ENCODE measurements at places on chromosomes 5 and 9.

GRCh38 chr9:134058716-134059115, 9.1 kb downstream of the BRD3 start:
- no peak for DNase-seq

DNA sequence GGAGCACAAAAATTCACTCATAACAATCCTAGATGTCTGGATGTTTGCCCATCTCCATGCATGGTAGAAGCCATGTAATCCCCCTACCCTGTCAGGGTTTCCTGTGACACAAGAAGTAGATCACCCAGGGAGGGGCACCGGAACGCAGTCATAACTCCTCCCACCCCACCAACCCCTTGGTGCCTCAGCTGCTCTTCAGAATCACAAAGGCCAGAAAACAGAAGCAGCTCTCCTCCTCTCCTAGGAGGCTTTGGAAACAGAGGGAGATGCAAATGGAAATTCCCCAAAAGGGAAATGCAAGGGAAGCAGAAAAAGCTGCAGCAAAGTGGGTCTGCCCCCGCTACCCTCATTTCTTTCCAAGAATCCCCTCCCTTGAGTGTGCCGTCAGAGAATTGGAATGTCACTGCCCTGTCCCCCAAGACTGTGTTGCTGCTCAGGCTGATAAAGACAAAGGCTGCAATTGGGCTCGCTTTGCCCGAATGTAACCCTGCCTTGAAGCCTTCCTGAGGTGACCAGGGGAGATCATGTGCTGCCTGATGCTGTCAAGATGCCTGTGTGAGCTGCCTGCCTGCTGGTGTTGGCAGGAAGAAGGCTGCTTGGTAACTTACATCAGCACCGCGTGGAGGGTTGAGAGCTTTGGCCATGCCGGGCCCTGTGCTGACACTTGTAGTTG, 65.5 kb upstream of the ABCA1 start:
- no peak for DNase-seq

GRCh38 chr9:105877721-105878120, 183.4 kb downstream of the TMEM38B start:
- no peak for DNase-seq

- DNase-seq, result no peak
Measured at GRCh38 chr5:68748101-68748500, 345.7 kb upstream of the SLC30A5 start.

DNA sequence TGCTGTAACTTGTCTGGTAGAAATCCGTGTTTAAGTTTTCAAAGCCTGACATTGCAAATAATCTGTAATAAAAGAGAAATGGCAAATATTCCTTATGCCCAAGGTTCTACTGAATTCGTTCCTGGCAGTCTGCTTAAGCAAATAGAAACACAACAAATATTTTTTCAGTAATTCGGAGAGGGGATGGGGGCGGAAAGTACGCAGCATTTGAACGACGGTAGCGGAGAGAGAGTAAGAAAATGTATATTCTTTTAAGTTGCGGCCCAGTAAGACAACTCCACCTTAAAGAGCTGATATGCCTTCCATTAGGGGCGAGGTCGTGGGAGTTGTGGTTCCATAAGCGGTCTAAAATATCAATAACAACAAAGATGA, 569 bp downstream of the YIPF5 start:
- peak; percentile 1 for DNase-seq

DNA sequence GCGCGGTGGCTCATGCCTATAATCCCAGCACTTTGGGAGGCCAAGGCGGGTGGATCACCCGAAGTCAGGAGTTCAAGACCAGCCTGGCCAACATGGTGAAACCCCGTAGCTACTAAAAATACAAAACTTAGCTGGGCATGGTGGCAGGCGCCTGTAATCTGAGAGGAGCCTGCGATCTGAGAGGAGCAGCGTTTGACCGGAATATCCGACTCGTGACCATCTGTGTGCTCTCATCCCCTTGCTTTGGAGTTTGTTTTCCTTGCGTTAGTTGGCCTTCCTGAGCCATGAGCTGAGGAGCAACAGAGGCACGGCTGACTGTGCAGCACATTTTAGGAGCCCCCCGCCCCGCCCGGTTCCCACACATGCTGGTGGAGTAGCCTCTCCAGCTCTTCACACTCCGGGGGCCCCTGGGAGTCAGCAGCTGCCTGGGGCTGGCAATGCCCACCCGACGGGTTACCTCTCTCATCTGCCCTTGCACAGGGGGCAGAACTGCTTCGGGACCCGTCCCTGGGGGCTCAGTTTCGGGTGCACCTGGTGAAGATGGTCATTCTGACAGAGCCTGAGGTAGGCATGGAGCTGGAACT, 3.0 kb downstream of the ADAMTS13 start:
- no peak for DNase-seq

GRCh38 chr9:98912450-98912849, 31.3 kb upstream of the COL15A1 start:
- no peak for DNase-seq

GRCh38 chr5:169856571-169856970, 123.7 kb downstream of the INSYN2B start:
- DNase-seq, result no peak

DNA sequence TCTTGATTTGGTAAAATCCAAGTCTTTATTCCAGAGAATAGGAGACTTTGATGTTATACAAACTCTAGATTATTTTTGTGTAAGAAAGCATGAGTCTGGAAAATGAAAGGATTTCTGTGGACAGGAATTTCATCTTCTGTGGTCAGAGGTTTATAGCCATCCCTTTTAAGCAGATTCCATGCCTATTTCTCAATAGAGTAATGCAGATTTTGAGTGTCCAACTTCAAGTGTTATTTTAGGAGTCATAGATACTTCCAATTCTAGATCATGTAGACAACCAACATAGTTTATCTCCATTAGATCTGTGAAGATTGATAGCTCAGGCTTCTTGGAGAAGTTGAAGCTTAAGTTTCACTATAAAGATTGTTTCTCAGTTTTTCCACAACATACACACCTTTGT, 379.7 kb downstream of the PSAT1 start:
- DNase-seq, result no peak

GRCh38 chr9:84874022-84874421, 204.5 kb downstream of the NTRK2 start:
- no peak for DNase-seq

GRCh38 chr9:35907711-35908503, 1.4 kb upstream of the SPAAR start:
- no peak for DNase-seq

DNA sequence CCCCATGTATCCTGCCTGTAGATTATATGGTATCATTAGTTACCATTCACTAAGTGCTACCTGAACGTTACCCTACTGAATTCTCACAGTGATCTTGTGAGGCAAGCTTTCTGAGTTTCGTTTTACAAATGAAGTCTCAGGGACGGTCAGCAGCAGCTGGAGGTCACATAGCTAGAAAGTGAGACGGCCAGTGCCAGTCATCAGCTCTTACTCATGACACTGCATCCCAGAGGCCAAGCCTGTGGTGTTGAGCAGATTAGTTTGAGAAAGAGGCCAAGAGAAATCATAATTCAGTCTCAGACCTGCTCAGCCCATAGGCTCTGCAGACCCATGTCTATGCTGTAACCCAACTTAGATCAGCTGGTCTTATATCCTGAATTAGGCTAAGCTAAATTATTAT, 95.7 kb upstream of the EGFLAM start:
- DNase-seq, result no peak

DNA sequence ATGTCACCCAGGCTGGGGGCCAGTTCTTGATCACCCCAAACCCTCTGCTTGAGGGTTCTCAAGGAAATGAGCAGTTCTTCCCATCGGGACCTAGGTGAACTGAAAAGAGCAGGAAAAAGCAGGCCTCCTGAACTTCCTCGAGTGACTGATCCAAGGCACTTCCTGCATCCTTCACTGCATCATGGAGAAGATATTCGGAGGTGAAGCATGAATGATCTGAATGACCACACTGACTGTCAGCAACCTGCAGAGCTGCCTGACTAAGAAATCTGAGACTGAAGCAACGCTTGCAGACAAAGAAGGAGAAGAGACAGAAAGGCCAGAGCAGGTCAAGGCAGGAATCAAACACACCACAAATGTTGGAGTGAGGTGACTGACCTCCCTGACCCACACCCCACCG, 420.2 kb downstream of the AGTPBP1 start:
- no peak for DNase-seq
